NCI-H2171 treated with DMSO at 0.1 percent for 48 hours (cell line): ENCODE measurements at places on chromosomes 7 and 10.

DNA sequence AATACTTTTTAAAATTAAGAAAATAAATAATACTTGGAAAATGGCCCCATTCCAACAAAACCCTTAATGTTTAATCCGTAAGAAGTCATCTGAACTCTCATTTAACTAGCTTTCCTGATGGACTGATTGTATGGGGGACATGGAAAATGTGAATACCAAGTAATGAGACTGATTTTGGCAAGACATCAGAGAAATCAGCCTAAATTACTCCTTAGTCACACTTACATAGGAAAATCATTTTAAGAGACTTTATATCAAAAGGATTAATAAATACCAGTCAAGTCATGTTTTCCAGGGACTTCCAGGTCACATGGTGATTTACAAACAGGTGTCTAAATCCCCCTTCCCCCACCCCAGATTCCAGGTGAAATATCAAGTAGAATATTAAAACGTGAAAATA, 58.2 kb downstream of the GRM8 start:
- no peak for DNase-seq

DNA sequence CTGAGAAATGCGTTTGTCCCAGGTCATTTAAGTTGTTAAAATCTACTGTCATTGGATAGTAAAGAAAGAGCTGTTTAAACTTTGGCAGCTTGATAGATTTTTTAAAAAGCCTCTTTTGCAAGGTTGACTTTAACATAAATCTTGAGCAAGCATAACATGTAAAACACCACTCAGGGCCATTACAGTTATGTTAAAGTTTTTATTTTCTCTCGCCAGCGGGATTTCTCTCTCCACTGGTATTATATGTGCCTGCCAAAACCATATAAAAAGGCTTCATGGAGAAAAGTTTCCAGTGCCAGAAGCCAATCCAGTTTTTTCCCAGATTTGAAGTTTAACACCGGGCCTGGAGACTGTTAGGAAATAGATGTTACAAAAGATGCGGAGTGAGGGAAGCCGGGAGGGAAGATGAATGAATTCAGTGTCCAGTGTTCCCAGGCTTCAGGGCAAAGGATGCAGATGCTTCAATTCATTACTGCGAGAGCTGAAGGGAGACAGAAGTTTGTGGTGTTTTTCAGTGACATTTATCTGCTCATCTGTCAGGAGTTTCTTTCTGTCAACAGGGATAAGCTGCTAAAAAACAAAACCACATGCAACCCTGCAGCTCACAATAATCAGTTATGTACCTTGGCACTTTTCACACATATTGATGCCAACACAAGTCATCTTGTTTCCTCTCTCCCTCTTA, 155.5 kb downstream of the SPAG6 start:
- DNase-seq, result no peak

- DNase-seq, result no peak
Observed at GRCh38 chr7:91165006-91165845, 99.0 kb upstream of the FZD1 start.

DNA sequence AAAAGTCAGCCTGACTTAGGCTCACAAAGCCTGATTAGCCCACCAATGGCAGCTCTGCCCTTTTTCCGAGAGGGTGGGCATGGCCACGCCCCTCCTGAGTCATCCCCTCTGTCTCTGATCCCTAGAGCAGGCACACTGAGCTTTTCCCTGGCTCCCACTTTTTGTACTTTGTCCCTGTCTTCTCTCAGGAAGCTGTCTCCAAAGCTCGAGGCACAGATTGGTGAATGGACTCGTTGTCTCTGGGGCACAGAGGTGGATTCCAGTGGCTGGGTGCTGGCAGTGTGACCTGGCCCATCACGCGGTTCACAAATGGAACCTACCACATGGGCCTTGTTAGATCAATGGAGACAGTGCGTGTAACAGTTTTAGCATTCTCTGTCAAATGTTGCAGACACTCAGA, 313.5 kb downstream of the WDR37 start:
- DNase-seq, result no peak

- DNase-seq, result no peak
Observed at GRCh38 chr7:18045171-18045570, 17.5 kb upstream of the PRPS1L1 start.

DNA sequence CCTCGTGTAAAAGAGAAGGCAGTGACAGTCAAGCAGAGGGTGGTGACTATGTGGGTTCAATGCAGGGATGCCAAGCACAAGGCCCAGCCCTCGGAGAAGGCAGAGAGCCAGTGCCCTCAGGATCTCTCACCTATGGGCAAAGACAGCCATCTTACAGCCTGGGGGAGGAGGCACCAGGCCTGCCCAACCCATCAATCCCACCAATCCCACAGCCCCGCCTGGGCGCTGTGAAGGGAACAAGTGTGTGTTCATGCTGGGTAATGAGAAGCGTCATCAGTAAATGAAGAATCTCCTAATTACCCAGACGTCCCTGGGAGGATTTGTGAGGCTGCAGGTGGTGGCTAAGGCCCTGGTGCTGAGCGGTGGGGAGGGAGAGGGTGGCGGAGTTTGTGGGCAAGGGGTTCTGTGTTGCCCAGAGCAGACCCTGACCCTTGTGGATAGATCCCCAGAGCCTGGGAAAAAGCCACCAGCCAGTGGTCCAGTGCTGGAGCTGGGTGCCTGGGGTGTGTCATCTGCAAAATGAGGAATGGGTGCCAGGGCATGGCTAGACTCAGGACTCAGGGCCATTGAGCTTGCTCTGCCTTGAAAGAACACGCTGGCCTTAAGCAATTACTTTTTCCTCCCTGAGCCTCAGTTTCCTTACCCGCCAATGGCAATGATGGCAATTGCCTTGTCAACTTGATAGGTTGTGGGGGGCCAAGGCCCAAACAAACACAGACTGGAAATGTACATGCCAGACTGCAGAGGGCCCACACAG, 128.1 kb upstream of the UNC5B start:
- DNase-seq, result no peak

DNA sequence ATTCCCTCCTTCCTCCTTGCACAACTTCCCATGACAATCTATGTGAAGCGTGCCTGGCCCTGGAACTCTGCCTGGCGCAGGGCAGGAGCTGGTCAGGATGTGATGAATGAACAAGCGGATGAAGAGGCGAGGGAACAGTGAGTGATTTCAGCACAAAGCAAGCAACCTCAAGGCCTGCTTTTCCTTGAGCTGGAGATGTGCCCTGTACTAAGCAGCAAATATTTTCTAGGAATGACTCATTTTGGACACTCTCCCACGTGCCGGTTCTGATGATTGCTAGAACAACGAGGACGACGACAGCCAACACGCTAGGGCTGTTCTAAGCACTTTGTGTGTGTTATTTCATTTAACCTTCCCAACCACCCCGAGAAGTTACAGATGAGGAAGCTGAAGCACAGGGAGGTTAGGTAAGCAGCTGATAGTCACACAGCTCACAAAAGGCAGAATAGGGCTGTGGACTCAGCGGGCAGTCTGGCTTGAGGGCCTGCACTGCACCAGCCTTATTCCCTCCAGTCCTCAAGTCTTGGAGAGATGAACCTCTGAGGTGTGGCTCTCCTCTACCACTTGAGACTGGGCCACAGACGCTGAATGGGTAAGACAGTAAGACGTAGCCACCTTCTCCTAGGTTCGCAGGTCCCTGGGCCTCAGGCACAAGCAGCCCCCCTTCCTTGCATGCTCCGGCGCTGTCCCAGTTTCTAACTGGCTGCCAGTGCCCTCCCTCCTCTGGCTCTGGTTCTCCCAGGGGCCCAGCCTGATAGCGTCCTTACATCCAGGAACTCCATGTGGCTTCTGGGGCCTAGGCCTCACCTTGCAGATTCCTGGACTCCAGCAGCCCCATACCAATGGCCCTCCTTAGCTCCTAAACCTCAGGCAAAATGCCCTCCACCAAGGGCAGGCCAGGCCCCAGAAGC, 59.0 kb downstream of the YKT6 start:
- no peak for DNase-seq

- no peak for DNase-seq
Observed at GRCh38 chr7:73977619-73978618, 50.1 kb upstream of the ELN start.

GRCh38 chr7:36217961-36218284, 64.9 kb downstream of the EEPD1 start:
- no peak for DNase-seq

GRCh38 chr7:57207836-57208235, 75.6 kb upstream of the ZNF479 start:
- no peak for DNase-seq

DNA sequence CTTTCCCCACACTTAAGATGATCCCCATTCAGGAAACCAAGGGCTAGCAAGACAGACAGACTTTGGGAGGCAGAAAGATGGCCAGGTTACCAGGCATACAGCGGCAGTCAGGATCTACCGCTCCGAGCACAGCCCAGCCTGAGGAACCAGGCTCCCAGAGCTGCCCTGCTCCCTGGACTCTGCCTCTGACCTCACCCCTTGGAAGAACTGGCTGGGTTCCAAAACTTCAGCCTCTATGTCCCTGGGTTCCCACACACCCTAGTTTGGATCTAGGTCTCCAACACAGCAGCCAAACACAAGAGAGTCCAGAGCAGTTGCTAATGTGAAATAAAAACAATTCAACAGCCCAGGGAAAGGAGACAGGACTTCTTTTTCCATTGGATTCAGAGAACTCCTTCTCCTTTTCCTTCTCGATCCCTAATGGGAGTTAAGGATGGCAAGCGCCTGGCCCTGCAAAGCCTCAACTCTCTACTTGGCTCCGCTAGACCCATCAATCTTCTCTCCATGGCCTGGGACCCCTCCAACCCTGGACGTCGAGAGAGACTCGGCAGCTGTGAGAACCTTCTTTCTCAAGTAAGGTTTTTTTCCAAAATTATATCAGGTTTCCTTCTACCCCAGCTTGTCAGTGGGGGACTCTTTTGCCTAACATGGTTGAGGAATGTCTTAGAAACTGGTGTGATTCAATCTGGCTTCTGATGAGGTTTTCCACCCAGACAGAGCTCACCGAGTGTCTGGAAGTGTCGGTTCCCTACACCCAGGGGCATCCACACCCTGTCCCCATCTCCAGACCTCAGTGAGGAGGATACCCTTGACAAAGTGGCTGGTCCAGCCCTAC, 219.6 kb downstream of the KCNMA1 start:
- no peak for DNase-seq

GRCh38 chr7:132053871-132054270, 497.4 kb upstream of the PODXL start:
- DNase-seq, result no peak

GRCh38 chr10:120360571-120360970, 96.5 kb upstream of the PLPP4 start:
- DNase-seq, result no peak

- DNase-seq, result no peak
Observed at GRCh38 chr7:142886866-142887265, 1.3 kb upstream of the TRPV6 start.

GRCh38 chr10:102579328-102579727, 65.0 kb upstream of the TRIM8 start:
- DNase-seq, result peak; percentile 23

GRCh38 chr7:76318488-76319353, 16.2 kb downstream of the HSPB1 start:
- peak; percentile 69 for DNase-seq

GRCh38 chr10:31294558-31294957, 24.5 kb upstream of the ZEB1 start:
- DNase-seq, result no peak

- DNase-seq, result peak; percentile 87
Observed at GRCh38 chr7:24701261-24702235, 55.7 kb downstream of the GSDME start.

- DNase-seq, result no peak
Observed at GRCh38 chr10:72742797-72743196, 50.9 kb downstream of the MCU start.

- DNase-seq, result peak; percentile 81
Observed at GRCh38 chr7:105838627-105839231, 37.7 kb downstream of the ATXN7L1 start.

DNA sequence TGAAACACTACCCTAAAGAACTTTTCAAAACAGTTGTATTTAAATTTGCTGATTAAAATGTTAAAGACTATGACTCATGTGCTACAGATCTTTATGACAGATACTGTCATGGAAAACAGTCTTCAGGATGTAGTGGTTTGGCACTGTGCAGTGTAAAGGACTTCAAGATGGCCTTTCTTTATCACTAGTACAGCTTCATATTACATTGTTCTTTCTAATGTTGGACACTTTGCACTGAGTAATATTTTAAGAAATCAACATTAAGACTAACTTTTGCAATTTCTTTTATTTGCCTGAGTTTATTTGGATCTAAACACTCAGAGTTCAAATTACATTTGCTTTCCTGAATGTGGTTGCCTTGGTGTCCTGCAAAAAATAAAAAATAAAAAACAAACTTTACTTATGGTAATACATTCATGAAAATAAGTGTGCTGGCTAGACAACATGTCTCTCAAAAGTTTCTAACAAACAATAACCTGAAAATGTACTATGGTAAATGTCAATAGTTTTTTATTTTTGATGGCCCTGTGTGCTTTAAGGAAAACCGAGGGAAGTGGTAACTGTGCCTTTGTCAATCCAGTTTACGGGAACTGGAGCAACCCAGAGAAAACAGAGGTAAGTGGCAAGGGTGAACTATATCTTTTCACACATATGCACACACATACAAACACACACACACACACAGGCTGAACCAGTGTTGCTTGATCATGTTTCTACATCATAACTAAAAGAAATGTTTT, 85.9 kb upstream of the PLXDC2 start:
- no peak for DNase-seq

GRCh38 chr7:39650676-39651075, 27.3 kb downstream of the RALA start:
- no peak for DNase-seq

- DNase-seq, result peak; percentile 43
Observed at GRCh38 chr7:158587162-158588084, at the start of gene PTPRN2. Gene PTPRN2 (minus strand): TSS chr7:158587823.

- no peak for DNase-seq
Observed at GRCh38 chr10:11141571-11142091, 124.0 kb downstream of the CELF2 start.

DNA sequence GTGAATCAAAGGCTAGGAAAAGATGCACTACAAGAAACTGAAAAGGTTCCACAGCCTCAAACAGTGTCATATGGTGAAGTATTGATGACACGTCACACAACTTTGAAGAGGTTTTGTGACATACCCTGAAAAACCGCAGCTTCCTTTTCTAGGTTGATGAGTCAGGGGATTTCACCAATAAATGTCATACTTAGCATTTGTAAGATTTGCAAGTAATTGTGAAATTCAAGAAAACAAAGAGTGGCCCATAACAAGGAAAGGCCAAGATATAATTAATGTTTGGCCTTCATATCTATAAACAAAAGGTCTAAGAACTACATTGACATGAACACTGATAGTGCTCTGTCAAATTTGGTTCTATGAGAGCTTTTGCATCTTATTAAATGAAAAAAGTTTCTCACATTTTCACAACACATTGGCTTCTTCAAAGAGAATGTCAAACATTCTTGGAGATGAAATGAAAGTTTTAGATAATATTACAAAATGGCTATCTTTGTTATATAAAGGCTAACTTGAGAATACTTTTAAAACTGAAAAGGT, 62.0 kb upstream of the NAMPT start:
- no peak for DNase-seq

- peak; percentile 17 for DNase-seq
Observed at GRCh38 chr7:55250313-55250712, 114.8 kb upstream of the LANCL2 start.

DNA sequence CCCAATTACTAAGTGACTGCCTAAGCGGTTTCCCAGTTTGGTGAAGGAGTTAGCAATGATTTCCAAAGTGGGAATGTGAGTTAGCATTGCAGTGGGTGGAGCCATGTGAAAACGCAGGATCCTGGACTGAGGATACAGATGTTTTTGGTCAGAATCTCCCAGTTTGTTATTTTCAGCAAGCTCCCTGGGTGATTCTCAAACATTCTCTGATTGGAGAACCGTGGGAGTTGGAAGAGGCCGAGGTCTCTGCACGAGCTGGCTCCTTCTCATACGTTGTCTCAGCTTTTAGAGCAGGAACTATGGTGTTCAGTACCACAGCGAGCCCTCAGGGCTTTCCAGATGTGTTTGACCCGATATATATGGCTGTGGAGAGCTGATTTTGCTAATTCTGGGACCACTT, 396.5 kb upstream of the NPVF start:
- no peak for DNase-seq
